ENCODE measurements at places on chromosomes 16 and 17.

DNA sequence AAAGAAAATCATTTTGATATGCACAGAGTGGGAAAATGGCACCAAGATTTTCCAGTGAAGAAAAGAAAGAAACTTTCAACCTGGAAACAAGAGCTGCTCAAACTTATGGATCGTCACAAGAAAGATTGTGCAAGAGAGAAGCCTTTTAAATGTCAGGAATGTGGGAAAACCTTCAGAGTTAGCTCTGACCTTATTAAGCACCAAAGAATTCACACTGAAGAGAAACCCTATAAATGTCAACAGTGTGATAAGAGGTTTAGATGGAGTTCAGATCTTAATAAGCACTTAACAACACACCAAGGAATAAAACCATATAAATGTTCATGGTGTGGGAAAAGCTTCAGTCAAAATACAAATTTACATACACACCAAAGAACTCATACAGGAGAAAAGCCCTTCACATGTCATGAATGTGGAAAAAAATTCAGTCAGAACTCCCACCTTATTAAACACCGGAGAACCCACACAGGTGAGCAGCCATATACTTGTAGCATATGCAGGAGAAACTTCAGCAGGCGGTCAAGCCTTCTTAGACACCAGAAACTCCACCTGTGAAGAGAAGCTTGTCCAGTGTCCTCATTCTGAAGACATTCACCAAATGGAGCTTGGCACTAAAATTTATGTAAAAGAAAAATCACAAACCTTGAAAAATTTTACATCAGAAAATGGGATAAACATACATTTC, 12.2 kb downstream of the ZNF75A start:
- peak; percentile 17 for DNase-seq

DNA sequence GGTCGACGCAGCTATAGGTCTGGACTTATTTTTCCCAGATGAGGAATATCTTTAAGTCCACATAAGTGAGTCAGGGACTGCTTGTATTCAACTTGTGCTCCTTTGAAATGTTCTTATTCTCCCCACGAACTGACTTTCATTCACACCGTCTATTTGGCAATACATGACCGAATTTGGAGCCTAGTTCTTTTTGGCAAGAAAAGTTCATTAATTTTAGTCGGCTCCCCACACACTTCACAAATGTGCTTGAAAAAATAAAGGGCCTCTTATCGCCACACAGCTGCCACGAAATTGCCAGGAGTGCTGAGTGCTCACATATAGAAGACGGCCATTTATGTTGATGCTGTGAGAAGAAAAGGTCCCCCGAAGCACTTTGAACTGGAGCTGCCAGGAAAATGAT, 152.6 kb downstream of the PRKCA start:
- no peak for DNase-seq

DNA sequence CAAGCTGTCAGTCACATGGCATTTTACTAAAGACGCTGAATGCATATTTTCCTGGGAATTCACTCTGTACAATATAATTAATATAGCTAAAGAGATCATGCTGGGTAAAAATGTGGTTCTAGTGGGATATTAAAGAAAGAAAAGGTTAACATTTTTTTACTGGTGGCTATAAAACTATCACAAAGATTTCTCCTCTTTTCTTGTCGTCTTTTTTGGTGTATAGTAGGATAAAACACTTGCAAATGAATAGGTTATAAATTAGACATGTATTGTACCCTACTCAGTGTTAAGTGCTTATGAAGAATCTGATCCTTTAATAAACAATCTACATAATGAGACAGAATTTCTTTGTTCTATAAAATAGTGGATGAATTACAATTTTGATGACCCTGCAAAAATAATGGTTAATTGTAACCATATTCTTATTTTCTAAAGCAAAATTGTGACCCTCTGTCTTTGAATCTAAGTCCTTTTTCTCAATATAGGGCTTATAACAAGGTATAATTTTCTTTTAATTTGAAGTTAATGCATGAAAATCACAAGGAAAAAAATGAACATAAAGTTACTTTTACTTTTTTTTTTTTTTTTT, 1540.4 kb upstream of the GOT2 start:
- DNase-seq: no peak

- no peak for DNase-seq
Measured at GRCh38 chr17:9389111-9389527, 186.5 kb downstream of the STX8 start.

GRCh38 chr16:3096362-3096761, 2.7 kb downstream of the ZSCAN10 start:
- no peak for DNase-seq

DNA sequence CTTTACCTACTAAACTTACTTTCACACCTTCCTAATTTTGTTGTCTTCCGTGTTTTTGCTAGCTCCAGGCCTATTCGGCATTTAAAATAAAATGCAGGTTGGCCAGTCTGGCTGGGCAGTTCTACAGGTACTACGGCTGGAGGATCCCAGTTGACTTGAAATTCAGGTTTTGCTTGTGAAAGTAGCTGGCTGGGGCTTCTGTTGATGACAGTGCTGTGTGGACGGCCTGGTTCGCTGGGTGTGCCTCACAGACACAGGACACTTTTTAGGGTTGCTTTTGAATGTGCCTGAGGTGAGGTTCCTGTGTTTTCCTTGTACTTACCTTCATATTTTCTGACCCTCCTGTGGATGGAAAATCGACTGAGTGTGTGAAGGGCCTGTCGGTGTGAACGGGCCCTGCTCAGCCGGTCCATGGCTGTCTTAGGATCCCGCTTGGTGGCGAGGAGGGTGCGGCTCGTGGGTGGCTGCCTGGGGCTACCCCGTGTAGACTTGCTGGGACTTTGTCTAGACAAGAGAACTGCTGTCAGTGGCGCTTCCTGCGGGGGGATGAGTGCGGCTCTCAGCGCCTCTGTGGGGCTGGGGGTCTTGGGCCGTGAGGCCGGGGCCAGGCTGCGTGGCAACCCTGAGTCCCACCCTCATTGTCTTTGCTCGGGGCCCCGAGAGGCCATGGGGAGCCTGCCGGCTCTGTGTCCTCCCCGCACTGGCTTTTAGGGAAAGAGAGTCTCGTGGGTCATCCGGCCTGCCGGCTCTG, 18.7 kb upstream of the ZNF750 start:
- DNase-seq: peak; percentile 34

- peak; percentile 37 for DNase-seq
Measured at GRCh38 chr17:7700510-7700909, 4.5 kb upstream of the EFNB3 start.

- DNase-seq: no peak
Measured at GRCh38 chr16:66512272-66513110, 37.4 kb downstream of the TK2 start.

- DNase-seq: no peak
Measured at GRCh38 chr17:68605914-68606313, 4.7 kb upstream of the FAM20A start.

GRCh38 chr16:52861614-52862022, 191.1 kb downstream of the CHD9NB start:
- no peak for DNase-seq

GRCh38 chr17:4010754-4011153, 46.5 kb upstream of the ATP2A3 start:
- no peak for DNase-seq

GRCh38 chr17:7440834-7441195, 1.5 kb downstream of the FGF11 start:
- DNase-seq: peak; percentile 60

- DNase-seq: no peak
Measured at GRCh38 chr16:12344577-12345343, 368.2 kb downstream of the SNX29 start.

DNA sequence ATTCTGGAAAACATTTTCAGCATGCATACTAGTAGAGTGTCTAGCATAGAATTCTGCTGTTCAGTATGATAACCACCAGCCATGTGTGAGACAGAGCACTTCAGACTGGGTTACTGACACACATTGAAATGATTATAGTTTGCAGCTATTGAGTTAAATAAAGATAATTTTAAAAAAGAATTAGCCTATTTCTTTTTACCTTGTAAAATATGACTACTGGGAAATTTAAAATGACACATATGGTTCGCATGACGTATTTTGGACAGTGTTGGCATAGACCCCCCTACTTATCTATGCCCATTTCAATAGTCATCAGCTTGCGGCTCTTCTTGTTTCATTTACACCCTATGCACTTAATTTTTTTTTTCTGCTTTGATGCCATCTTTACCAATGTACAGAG, 4.7 kb upstream of the SDK2 start:
- DNase-seq: no peak

- DNase-seq: no peak
Measured at GRCh38 chr17:29169806-29170591, 10.2 kb downstream of the MYO18A start.

DNA sequence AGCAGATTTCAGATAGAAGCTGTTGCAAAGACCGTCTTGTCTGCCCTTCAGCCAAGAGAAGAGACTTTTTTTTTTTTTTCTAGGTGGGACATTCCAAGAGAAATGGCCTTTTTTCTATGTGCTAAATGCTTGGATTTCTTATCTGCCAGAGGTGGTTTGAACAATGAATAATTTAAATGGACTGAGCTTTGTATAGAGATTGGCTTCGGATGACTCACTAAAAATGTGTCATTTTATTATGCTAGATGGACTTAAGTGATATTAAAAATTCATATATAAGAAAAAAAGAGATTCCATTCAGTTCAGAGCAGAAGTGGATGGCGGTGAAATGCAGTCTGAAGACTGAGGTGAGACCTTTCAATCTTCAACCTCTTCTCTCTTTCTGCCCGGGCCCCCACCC, 58.4 kb downstream of the MEAK7 start:
- no peak for DNase-seq

GRCh38 chr16:12207939-12208338, 231.4 kb downstream of the SNX29 start:
- DNase-seq: no peak

DNA sequence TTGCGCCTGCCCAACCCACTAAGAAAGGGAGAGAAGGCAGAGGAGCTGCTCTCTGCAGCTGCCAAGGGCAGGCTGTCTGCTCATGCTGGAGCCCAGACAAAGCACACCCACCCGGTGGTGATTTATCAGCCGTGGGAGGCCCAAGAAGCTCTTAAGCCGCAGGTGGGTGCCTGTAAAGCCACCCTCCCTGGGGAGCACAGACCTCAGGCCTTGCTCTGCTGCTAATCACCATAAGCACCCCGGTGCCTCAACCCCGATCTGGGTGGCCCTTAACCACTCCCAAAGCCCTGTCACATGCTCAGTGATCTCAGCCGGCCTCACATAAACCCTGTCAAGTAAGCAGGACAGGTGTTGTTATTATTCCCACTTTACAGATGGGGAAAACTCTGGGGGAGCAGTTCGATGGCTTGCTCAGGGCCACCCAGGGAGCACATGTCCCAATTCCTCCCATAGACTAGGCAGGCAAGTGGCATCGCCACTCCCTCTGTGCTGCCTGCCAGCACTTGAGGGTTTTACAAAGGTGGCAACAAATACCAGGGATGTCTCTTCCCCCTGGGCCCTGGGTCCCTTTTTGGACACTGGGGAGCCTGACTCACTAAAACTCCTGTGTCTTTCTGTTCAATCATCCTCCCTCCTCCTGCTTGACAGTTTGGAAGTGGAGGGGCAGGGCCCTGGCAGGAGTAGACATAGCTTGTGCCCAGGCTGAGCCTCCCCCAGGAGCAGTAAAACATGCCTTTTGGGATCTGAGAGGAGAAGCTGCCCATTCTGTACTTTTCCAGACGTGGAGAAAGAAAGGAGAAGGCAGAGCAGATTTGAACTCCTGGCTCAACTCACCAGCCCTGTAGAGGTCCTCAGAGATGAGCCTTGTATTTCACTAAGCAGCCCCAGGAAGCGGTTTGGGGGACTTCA, 299.3 kb downstream of the SOX9 start:
- DNase-seq: no peak

DNA sequence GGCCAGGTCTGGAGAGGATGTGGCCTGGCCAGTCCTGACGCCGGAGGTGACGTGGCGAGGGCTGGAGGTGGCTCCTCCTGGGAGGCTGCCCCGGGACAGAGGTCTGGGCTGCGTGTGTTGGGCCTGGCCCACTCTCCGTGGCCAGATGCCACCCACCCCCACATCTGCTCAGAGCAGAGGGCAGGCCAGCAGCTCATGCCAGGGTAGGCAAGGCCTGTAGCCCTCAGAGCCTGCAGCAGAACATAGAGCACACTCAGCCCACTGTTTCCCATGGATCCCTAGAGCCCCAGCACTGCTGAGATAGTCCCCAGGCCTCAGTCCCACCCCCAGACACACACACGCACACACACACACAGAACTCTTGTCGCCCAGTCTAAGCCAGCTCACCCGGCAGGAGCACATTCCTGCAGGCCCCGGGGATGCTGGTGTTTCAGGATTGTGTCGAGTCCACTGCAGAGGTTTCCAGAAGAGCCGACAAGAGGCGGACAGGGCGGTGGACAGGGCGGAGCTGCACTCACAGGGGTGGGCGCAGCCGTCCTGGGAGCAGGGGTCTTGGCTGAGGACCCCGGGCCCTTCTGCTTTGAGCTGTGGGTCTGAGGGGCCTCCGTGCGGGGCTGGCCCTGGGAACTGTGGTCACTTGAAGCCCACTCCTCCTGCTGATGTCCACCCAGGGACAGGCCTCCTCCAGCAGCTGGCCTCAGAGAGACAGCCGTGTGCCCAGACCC, 33.4 kb downstream of the SOX8 start:
- no peak for DNase-seq

GRCh38 chr17:17874478-17874877, 37.7 kb upstream of the SREBF1 start:
- no peak for DNase-seq

- no peak for DNase-seq
Measured at GRCh38 chr17:77893144-77894044, 65.1 kb upstream of the TNRC6C start.

DNA sequence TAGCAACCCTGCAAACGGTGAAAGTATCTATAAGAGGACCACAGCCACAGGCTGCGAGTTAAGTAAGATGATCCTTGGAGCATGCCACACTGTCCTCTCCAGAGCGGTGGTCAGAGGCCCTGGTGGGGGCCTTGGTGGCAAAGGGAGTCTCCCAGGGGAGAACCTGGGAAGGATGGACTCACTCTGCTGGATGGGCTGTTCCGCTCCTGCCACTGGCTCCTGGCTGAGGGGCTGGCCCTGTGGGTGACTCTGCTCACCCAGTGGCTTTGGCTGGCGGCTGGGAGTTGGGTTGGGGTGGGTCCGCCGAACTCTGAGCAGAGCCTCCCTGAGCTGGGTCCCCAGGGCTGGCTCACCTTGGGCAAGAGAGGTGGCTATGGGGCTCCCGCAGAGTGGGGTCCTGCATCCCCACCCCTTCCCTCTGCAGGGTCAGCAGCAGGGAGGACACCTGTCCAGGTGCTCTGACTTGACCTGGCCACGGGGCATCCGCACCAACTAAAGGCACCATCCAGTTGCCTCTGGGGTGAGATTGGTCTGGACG, 7.3 kb downstream of the CDK5R1 start:
- DNase-seq: no peak

All from hematopoietic multipotent progenitor cell treated with erythropoietin and hydrocortisone succinate and interleukin-3 and kit ligand, for 4 days (in vitro differentiated cells).